ENCODE measurements at places on chromosomes 11 and 22.

GRCh38 chr11:72024069-72024754, 25.5 kb downstream of the IL18BP start:
- DNase-seq, result no peak

DNA sequence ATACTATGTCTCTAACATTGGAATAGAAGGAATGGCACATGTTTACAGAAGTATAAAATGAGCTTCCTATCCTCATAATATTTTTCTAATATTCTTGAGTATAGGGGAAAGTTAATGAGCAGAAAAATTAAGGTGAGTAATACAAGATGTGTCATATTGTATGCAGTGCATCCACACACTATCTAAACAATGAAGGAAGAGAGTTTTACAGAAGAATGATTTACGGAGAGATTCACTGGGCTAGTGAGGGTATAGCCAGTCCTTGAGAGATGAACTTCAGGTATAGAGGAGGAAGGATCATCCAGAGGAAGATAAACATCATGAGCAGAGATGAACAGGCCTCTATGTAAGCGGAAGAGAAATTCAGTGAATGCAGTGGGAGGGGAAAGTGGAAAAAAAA, 569.0 kb downstream of the CNTN5 start:
- no peak for DNase-seq

DNA sequence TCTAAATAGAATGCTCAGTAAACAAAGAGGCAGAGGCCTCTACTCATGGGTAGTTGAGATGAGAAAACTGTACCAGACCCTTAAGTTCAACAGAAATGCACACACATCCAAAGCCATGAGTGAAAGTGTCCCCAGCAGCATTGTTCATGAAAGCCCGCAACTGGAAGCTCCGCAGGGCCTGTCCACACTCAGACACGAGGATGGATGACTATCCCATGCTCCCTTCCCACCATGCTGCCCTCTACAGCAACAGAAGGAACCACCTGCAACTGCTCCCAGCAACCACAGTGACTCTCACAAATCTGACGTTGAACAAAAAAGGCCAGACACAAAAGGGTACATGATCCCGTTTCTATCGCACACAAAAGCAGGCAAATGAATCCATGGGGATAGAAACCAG, 76.9 kb upstream of the ANO1 start:
- DNase-seq, result no peak

DNA sequence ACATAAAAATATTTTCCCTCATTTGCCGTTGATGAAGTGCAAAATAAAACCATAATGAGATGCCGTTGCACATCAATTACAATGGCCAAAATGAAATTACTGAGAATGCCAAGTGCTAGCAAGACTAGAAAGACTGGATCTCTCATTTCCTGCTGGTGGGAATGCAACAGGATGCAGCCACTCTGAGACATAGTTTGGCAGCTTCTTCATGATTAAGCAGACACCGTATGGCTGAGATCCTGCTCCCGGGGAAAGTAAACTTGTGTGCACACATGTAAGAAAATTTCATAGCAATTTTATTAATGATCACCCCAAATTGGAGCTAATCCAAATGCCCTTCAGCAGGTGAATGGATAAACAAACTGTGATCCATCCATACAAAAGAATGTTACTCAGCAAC, 1013.2 kb downstream of the TBC1D22A start:
- no peak for DNase-seq

DNA sequence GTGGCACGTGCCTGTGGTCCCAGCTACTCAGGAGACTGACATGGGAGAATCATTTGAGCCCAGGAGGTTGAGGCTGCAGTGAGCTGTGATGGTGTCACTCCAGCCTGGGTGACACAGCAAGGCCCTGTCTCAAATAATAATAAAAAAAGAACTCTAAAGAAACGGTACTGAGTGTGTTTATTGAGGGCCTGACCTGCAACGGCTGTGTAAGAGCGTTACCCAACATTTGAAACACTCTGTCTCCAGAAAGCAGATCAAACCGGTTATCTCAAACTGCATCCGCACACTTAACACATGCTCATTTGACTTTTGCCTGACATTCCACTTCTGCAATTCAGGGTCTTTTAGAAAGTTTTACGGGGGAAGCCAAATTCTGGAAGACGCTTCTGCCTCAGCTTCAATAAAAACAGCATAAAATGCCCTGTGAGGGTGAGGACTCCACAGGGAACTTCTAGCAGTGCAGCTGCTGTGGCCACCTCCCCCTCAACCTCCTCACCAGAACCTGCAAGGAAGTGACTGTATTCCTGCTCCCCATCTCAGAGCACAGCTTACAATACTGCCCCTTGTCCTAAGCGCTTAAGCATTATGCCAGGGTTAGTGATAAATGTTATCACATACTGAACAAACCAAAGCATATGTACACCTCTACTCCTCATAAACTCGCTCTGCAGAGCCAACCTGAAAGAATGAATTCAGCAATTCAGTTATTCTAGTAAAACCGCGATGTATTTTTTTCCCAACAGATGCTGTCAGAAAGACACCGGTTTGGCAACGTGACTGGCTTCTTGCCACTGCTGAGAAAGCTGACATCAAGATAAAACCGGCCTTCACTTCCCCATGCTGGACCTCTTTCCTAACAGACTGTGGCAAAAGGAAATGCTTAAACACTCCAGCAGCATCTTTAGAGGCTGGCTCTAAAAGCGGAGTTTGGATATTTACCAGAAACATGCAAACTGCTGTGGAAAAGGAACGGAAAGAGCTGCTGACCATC, 52.2 kb downstream of the PRDM10 start:
- no peak for DNase-seq

- DNase-seq, result no peak
These were observed 37.9 kb upstream of the FJX1 start for GRCh38 chr11:35580397-35580781.

DNA sequence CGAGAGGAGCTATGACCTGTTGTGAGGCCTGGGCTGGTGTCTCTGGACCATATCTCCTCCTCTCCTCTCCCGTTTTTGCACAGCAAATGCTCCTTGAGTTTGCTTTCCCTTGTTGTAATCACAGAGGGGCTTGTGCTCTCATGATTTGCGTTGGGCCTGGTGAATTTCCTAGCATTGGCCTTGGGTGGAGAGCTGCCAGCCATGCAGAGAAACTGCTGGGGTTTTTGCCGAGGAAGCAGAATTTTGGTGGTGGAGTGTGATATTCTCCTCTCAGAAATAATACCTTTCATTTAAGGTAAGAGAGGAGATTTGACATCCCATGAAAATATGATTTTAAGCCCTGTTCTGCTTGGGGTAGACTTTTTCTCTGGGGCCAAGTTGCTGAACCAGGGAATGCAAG, 175.7 kb upstream of the CADM1 start:
- DNase-seq, result no peak

GRCh38 chr11:134555510-134555909, 143.5 kb upstream of the B3GAT1 start:
- DNase-seq, result no peak

DNA sequence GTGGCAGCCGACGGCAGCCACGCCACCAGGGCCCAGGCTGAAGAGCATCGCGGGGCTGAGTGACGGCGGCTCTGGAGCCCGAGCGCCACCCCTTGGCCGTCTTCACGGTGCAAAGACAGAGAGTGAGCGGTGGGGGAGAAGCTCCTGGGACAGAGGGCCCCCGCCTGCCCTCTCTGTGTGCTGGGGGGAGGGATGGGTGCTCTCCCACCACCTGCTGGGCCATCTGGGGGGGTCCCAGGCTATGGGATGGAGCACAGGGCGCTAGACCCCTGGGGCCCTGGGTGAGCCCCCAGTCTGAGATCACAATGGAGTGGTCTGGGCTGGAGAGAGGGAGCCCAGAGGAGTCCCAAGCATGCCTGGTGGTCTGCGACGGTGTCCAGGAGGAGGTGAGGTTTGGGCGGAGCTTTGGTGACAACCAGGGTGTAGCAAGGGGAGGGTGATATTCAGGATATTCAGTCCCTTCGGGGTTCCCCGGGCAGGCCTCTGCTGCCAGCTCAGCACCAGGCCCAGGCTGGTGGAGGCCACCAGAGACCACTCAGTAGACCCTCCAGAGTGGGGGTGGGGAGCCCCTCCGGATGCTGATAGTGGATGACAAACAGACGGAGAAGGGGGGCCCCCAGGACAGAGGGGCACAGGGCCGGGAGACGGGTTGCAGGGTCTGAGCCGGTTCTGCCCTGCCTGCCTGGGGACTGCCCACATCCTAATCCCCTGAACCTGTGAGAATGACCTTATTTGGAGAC, 78.1 kb upstream of the PRR5 start:
- DNase-seq, result no peak

GRCh38 chr11:104594228-104594958, 303.9 kb downstream of the CASP12 start:
- DNase-seq, result no peak

DNA sequence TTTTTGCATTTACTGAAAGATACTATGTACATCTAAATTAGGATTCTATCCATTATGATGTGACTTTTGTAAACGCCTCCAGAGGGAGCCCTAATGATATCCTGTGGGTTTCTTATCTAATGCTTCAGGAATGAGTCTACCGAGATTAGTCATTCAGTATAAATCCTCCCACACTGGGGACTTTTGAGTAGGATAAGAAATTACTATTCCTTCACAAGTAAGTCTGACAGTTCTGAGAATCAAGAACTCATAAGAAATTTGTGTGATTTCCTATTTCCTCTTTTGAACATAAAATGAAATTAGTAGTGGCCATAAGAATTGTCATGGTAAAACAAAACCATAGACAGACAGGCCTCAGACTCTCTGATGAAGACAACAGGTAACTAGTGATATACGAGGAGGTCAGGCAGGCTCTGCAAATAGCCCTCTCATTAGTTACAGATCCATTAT, 10.0 kb upstream of the OR5M1 start:
- no peak for DNase-seq

DNA sequence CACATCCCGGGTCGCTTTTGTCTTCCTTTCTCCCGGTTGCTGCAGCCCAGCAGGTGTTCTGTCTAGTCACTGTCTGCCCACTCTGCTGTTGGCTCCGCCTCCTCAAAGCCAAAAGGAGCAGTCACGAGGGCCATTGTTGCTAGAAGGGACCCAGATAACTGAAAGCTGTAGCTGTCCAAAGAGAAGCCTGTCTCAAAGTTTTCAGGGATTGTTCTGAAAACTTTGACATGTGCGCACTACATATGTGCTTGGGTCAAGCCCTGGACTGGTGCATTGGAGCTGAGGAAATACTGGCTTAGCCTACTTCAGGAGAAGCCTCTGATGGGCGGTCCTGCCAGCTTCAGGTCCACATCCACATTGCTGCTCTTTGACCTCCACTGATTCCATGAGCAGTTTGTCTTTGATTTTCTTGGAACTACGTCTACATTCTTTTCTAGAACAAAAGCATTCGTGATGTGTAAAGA, 8.8 kb upstream of the OR2AT4 start:
- DNase-seq, result no peak

- no peak for DNase-seq
These were observed 163.0 kb downstream of the GRIK4 start for GRCh38 chr11:120674542-120674941.

GRCh38 chr22:38317995-38318715, 922 bp upstream of the CSNK1E start:
- DNase-seq, result no peak

GRCh38 chr11:130769782-130770535, 146.3 kb downstream of the SNX19 start:
- no peak for DNase-seq

DNA sequence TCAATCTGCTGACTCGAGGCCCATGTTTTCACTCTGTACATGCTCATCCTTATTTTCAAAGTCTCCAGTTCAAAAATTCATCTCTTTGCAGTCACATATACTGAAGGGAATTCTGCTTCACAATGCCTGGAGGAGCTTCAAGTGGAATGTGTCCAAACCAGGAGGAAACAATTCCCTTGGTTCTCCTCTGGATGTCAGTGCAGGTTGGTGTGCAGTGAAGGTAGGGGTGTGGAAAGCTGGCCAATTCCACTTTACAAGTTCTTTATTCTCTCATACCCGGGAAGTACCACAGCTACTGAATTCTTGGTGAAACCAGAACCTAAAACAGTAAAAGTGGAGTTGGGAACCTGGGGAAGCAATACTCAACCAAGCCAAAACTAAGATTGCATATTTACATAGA, 57.3 kb downstream of the BDNF start:
- DNase-seq, result no peak

GRCh38 chr11:70760416-70761020, 362.2 kb downstream of the CTTN start:
- no peak for DNase-seq

DNA sequence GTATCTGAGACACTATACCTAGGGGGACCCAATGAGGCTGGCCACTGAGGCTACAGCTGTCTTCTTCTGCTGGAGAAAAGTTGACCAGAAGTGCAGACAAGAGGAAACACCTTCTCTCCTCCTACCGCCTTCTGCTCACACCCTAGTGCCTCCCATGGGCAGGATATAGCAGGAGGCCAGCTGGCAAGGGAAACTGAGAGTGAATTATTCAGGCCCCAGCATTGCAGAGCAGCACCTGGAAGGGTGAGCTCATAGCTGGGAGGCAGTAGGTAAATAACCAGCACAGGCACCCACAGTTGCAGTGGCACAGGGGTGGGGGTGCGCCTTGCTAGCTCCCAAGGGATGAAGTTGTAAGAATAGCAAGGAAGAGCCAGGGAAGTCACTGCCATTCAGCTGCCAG, 267.4 kb upstream of the NCAM1 start:
- no peak for DNase-seq

DNA sequence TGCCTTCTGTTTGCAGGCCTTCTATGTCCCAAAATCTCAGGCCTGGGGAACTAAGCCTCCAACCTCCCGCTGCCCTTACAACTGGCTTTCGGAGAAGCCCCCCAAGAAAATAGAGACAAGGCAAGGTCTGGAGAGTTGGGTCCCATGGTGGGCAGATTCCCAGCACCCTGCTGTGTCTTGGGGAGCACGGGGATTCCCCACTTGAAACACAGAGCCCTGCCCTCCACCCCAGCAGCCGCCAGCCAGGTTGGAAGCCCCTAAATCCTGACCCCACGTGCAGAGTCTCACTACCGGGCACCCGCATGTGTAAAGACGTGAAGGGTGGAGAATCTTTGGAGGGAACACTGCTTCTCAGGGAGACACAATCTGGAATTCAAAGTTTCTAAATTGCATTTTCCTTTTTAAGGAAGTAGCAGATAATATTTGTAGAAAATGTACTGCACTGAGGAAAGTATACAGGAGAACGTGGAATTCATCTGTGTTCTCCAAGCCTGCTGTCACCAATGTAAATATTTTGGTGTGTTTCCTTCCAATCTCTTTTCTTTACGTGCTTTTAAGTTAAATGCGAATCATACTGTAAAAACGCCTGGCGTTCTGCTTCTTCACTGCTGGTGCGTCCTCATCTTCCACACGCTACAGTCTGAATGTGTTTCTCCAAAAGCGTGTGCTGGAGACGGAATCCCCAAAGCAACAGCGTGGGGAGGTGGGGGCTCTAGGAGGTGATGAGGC, 220.9 kb downstream of the BRD1 start:
- no peak for DNase-seq

GRCh38 chr11:92811341-92811740, 158.1 kb upstream of the MTNR1B start:
- no peak for DNase-seq

- no peak for DNase-seq
These were observed 17.6 kb downstream of the OTOG start for GRCh38 chr11:17564687-17565042.

DNA sequence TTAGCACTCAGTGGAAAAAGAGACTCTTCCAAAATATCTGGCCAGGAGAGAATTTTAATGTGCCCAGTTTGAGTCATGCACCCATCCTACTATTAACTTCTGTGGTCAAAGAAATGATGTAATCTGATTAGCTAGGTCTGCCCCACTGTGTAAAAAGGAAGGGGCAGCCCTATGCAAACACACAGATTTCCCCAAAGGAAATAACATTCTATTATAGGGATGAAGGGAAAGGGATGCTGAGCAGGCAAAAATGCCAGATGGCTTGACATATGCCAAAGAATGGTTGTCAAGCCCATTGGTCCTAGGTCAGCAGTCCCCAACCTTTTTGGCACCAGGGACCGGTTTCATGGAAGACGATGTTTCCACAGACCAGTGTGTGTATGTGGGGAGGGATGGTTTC, 43.3 kb upstream of the PAK1 start:
- DNase-seq, result no peak
